Lower lobe of right lung (tissue), 2 donors: ENCODE measurements at places on chromosomes 6 and 20. TPM values are rescaled to one million over a fixed set of nuclear protein-coding genes. Genes with fewer than 3 reads are reported as not detected.

GRCh38 chr6:138673346-138674014, 100.1 kb upstream of the CCDC28A start:
- H3K36me3 ChIP-seq = no peaks in the 10 kb centered on the region
- no peaks in the 10 kb centered on the region for H3K27me3 ChIP-seq
- no peak for DNase-seq
- H3K27ac ChIP-seq = no peak overlapping the region

DNA sequence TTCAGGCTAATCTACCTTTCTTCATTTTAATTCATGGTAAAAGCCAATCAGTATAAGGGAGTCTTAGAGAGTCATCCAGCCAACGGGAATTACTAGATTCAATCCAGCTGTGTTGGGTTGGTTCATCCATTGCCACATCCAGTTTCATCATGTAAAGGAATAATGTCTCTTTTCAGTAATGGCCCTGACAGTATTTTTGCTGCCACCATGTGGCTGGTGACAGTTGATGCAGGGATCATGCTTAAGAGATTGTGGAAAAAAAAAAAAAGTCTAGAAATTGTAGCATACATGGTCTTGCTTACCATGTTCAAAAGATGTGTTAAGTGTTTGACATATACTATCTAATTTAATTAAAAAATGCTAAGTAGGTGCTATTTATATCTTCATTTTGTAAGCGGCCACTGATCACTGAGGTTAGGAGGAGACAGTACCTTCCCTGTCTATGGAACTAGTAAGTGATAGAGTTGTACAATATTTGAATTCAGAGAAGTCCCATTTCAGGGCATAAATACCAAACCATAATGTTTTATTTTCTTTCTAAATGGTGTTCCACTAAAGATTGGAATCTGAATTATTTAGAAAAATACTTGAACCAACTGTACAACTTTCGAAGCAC, 135.9 kb downstream of the KHDRBS2 start:
- DNase-seq = no peak
- no peaks in the 10 kb centered on the region for H3K27me3 ChIP-seq
- H3K4me3 ChIP-seq = no peak overlapping the region
- no peaks in the 10 kb centered on the region for H3K36me3 ChIP-seq
- H3K4me1 ChIP-seq = peaks cover 5% of the 10 kb centered on the region

GRCh38 chr6:160766657-160766988, 64.6 kb downstream of the PLG start:
- H3K27ac ChIP-seq = no peak overlapping the region
- H3K4me3 ChIP-seq = peak overlapping the region; percentile 39
- no peaks in the 10 kb centered on the region for H3K36me3 ChIP-seq
- peaks cover 9% of the 10 kb centered on the region for H3K27me3 ChIP-seq
- no peak for DNase-seq
- peaks cover 5% of the 10 kb centered on the region for H3K4me1 ChIP-seq

- no peaks in the 10 kb centered on the region for H3K4me1 ChIP-seq
- no peaks in the 10 kb centered on the region for H3K27me3 ChIP-seq
- no peak overlapping the region for H3K4me3 ChIP-seq
- no peak overlapping the region for H3K27ac ChIP-seq
- DNase-seq = no peak
Measured at GRCh38 chr6:23547851-23548250, 578.2 kb upstream of the NRSN1 start.

DNA sequence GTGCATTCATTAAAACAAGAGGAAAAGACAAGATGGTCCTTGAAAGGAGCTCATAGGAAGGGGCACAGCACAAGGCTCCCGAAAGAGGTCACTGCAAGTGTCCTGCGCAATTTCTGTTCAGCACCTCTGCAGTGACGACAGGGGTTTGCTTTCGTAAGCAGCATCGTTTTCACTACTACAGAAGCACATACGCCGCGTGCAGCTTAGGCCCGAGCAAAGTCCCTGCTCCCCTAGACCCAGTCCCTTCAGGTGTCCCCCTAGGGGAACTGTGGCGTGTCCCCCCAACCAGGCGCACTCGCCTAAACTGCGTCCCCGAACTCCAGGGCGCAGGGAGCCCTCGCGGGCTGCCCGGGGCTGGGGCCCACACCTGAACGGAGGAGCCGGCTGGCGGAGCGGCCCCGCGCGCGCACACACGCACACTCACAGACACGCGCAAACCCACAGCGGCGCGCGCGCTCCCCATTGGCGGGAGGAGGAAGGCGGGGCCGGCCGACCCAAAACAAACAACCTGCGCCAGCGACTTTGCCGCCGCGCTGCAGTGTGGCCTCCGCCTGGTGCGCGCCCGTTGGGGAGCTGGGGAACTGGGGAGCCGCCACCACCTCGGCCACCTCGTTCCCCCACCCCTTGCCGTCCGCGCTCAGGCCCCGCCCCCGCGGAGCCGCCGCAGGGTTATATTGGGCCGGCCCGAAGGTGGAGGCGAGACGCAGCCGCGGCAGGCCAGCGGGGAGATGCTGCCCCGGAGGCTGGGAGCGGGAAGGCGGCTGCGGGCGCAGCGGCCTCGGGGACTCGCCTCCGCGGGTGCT, at the start of gene FOXQ1:
TSS of gene FOXQ1 (plus strand) at position 699 of the 803 bp plus-strand sequence. CDS start 607 bp downstream, outside the sequence.
- peak within 1 kb of the TSS; percentile 54 for H3K4me3 ChIP-seq
- H3K27me3 ChIP-seq = peaks cover 60% of the 10 kb centered on the region
- H3K27ac ChIP-seq = peak within 1 kb of the TSS; percentile 80
- no peaks in the 10 kb centered on the region for H3K36me3 ChIP-seq
- peaks cover 37% of the 10 kb centered on the region for H3K4me1 ChIP-seq
- peak; percentile 91 for DNase-seq

- no peak for DNase-seq
- H3K27ac ChIP-seq = no peak overlapping the region
- H3K27me3 ChIP-seq = no peaks in the 10 kb centered on the region
- H3K4me3 ChIP-seq = no peak overlapping the region
- no peaks in the 10 kb centered on the region for H3K36me3 ChIP-seq
Measured at GRCh38 chr6:16840725-16841124, 79.5 kb upstream of the ATXN1 start.

- no peak for DNase-seq
Measured at GRCh38 chr6:16493112-16493511, 254.7 kb downstream of the GMPR start.

GRCh38 chr6:24859608-24860200, 61.0 kb upstream of the ARMH2 start:
- H3K4me3 ChIP-seq = no peak overlapping the region
- no peak overlapping the region for H3K27ac ChIP-seq
- no peaks in the 10 kb centered on the region for H3K27me3 ChIP-seq
- DNase-seq = no peak
- peaks cover 21% of the 10 kb centered on the region for H3K36me3 ChIP-seq

PLEKHG1 gene
- 20.4 TPM for total RNA-seq

NT5E gene
- total RNA-seq = 18.0 TPM

AVP gene
- total RNA-seq = not detected

SIRPB2 gene
- total RNA-seq = 32.2 TPM

THBD gene
- total RNA-seq = 77.6 TPM
